ENCODE measurements at places on chromosomes 7 and 10.
A peak's percentile ranks its signal among the peaks of the same experiment; 100 is the strongest.

DNA sequence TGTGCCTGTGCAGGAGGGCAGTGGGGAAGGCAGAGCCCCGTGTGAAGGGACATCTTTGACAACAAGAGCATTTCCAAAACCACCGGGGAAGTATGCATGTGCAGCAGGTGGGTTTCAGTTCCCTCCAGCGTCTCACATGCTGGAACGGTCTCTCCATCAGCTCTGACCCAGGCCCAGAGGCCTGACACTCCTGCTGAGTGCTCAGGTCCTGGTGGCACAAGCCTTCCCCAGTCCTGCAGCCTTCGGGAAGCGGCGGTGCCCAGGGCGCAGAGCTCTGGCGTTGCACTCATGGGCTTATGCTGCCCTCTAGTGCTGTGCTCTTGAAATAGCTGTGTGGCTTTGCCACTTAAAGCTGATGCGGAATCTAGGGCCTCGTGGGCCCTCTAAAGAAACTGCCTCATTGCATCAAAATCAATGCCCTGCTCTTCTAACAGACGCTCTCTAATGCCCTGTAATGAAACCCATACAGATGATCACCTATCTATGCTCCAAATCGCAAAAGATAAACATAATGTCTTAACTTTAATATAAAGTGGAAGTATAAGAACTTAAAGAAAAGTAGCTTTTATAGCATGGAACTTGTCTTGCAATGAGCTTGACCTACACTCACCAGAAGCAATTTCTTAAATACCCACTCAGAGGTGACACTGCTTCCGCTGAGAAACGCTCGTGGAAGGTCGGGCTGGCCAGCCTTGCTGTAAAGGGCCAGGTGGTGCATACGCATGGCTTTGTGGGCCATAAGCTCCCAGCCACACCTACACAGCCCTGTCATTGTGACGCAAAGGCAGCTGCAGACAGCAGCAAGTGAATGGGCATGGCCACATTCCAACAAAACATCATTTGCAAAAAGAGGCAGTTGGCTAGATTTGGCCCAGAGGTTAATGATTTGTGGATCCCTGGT, 38.6 kb downstream of the CLRN3 start:
- peak; percentile 49 for DNase-seq

DNA sequence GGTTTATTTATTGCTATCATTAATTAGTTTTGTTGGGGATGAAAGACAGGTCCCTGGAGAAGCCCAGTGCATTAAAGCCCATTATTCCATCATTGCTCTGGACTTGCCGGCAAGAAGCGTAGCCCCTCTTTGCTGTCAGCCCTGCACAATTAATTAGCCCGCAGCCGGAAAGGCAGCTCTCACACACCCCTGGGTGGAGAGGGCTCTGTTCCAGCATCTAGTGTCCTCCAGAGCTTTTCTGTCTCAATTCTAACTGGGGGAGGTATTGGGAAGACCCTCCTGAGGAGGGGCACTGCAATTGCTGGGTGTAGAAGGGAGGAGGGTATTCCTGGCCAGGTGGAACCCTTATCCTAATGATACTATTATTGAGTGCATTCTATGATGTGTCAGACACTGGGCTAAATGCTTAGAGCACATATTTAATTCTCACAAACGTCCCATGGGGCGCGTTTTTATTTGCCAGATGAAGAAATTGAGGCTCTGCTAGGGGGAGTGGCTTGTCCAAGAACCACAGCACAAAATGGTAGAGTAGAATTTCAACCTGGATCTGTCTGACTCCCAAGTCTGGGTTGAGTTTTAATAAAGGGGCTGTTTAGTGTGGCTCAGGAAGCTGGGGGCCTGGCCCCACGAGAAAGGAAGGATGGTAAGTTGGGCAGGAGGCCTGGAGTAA, 148.1 kb upstream of the PCBD1 start:
- no peak for DNase-seq

GRCh38 chr7:156460858-156461627, 179.5 kb upstream of the RNF32 start:
- DNase-seq = no peak

DNA sequence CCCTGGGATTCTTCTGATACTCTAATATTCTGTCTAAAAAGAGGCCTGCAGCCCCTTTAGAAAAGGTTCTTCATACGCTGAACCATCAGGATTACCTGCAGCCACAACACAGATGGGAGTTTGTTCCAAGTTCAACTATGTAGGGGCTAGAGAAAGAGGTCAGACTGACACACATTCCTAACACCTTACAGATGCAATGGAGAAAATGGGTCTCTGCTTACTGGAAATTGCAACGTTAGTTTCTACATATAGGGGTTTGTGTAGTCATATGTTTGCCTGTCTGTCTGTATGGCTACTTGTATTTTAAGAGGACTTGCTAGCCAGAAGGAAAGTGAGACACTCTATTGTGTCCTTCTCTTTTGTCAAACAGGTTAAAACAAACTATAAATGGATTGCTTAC, 618.5 kb downstream of the INHBA start:
- DNase-seq = no peak

DNA sequence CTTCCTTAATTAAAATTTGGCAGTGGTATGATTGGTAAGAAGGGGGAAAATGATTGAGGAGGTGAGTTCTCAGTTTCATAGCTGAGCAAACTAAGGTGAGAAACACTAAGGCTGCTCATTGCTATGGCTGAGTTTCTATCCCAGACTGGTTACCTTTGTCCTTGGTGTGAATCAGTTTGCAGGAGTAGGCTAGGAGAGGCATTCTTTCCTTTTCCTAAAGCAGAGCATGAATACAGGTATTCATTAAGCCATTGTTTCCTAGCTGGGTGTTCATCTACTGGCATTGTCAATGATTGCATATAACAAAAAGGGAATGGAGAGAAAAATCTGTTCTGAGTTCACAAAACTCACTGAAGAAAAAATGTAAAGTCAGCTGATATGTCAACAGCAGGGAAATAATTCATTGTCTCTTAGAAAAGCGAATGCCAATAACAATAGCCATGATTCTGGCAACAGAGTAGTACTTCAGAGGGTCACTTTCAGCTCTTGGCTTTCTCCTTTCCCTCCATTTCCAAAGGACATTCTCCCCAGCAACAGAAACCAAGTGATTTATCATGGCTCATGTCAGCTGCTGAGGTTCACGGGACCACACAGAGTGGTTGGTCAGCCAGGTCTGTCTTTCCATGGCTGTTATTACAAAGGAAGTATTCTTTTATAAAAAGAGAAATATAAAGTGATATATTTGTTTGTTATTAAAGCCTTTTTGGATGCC, 234.0 kb downstream of the BICC1 start:
- DNase-seq = no peak
